ENCODE measurements at places on chromosomes 3 and 15.

DNA sequence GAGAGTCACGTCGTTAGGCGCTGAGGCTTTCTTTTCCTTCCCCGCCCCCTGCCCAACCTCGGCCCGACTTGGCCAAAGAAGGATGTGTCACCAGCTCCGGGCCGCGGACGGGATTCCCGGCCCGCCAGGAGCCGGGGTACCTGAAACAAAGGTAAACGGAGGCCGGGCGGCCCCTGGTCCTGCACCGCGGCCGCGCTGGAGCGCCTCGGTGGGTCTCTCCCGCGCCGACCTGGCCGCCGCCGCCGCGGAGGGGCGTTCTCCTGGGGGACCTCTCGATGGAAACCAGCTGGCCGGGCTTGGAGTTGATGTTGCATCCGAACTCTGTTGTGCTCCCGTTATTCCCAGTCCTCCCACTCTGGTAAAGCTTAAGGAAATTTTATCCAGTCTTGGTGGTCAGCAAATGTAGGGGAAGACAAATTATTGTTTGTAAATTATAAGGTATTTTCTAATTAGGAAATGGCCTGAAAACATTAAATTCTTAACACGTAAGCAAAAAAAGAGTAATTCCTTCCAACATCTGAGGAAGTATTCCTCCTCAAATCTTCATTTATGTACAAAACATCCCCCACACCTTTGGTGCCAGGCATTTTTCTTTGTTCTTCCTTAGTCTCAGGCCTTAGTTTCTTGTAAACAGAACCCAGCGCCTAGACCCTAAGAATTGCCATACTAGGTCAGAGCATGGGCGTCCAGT lies 888 bp downstream of the PPP2R3A start:
- DNase-seq, result peak; percentile 39

DNA sequence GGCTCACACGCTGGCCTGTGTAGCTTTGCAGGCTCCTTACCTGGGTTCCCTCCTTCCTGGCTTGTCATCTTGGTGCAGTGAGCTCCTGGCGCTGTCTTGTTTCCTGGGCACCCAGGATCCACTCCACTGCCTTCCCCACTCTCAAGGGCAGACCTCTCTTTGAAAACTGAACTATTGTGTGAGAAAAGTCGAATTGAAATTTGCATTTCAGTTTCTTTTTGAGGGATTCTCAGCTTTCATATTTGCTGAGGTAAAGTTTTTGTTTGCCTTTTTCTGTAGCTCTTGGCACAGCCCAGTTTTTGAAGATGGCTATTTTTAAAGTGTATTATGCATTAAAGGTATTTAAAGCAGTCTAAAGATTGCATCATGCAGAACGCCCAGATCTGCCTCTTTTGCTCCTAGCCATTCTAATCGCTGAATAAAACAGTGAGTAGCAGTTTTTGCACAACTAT lies 70.1 kb downstream of the CCK start:
- DNase-seq, result no peak

DNA sequence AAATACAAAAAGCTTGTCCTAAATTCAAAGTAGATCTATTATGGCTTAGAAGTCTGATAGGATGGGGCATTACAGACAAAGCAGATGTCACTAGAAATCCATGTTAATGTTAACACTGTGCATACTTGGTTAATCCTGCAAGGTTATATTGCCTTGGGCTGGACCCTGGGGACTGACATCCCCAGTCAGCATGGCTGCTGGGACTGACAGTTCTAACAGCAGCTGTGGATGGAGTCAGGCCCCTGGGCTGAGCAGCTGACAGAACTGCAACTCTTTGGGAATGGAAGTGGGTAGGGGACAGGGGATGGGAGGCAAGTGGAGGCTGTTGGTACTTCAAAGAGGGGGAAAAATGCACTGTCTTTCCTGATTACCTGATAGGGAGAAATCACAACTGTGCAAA lies 7.5 kb downstream of the P2RY1 start:
- no peak for DNase-seq

DNA sequence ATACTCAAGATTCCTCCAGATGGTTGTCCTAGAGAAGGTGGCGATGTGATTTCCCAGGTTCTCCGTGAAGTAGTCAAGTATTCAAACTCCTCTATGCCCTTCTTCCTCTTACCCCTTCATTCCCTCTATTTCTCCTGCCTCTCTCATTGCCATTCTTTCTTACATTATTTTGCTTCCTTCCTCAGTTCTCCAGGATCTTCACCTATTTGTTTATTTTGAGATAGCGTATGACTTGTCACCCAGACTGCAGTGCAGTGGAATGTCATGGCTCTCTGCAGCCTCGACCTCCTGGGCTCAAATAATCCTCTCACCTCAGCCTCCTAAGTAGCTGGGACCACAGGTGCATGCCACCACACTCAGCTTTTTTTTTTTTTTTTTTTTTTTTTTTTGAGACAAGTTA lies 1.8 kb upstream of the ITPKA start:
- no peak for DNase-seq

DNA sequence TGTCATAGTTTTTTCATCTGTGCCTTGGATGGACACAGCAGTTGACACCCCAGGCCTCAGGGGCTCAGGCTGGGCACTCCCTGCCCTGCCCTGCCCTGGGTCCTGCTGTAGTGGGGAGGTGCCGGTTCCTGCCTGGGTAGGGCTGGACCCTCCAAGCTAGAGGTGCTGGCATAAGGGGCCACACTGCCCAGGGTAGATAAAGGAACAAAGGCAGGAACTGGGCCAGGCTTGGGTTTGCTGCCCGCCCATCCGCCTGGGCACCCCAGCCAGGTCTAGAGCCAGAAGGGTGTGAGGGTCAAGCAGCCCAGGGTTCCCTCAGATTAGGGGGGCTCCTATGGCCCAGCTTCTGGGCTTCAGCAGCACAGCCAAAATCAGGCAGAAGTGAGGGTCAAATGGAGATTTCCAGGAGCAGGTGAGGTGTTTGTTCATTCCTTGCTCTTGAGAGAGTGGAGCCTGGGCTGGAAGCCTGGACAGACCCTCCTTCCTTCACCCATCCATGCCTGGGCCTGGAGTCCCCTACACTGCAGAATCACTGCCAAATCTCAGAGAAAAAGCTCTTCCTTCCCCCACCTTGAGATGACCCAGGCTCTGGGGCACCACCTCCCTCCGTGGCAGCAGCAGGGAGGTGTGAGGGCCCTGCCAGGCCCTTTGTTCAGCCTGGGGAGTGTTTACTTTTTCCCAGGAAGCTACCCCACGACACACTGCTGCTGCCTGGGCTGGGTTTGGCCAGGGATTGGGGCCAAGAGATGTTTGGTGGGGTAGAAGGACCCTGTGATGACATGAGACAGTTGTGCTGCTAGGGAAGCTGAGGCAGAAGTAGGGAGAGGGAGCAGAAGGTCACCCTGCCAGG lies 7.1 kb downstream of the SEMA3F start:
- no peak for DNase-seq

GRCh38 chr3:169847896-169848295 lies 21.8 kb downstream of the LRRC31 start:
- DNase-seq, result no peak

GRCh38 chr15:68232449-68232848 lies 2.9 kb upstream of the CLN6 start:
- no peak for DNase-seq
